ENCODE measurements at places on chromosomes 16 and 17.

GRCh38 chr16:10332241-10332640, 53.6 kb upstream of the ATF7IP2 start:
- DNase-seq = no peak

GRCh38 chr16:69338557-69339288, 641 bp downstream of the COG8 start:
- no peak for DNase-seq

GRCh38 chr16:30953511-30954124, 3.9 kb upstream of the SETD1A start:
- DNase-seq = peak; percentile 73

- no peak for DNase-seq
Measured at GRCh38 chr17:68197091-68197996, 50.5 kb upstream of the AMZ2 start.

- peak; percentile 76 for DNase-seq
Measured at GRCh38 chr17:41026715-41027471, at the start of gene KRTAP1-5. KRTAP1-5 (minus strand) TSS chr17:41027208; CDS start chr17:41027155, 53 bp downstream.

DNA sequence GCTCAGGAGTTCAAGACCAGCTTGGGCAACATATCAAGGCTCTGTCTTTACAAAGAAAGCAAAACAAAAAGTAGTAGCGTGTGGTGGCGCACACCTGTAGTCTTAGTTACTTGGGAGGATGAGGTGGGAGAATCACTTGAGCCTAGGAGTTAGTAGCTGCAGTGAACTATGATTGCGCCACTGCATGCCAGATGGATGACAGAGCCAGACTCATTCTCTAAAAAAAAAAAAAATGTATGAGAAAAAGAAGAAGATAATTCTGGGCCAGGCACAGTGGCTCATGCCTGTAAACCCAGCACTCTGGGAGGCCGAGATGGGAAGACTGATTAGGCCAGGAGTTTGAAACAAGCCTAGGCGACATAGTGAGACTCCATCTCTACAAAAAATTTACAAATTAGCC, 28.5 kb downstream of the STAT5B start:
- peak; percentile 76 for DNase-seq

- no peak for DNase-seq
Measured at GRCh38 chr16:89261691-89262563, 44.4 kb downstream of the ZNF778 start.

- no peak for DNase-seq
Measured at GRCh38 chr17:14341866-14342265, 41.0 kb downstream of the HS3ST3B1 start.

GRCh38 chr16:66028510-66029216, 337.8 kb upstream of the CDH5 start:
- peak; percentile 93 for DNase-seq

GRCh38 chr17:29621751-29622194, 939 bp downstream of the CORO6 start:
- no peak for DNase-seq

- peak; percentile 74 for DNase-seq
Measured at GRCh38 chr16:84478172-84478947, 26.1 kb downstream of the MEAK7 start.

DNA sequence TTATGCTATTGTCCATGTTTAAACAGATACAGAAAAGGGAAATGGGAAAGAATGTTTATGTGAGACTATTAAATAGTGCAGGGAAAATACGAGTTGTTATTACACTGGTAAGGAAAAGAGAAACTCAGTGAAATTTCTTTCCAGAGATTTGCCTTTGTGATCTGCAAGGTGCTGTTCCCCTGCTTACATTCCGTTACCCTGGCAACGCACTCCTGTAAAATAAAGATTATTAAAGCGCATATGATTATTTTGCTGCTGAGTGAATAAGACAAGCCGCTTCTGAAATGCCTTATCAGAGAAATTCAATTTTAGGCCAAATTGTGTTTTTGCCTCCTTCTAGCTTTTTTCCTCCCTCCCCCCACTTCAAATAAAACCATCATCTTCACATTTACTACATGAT, 328.6 kb upstream of the PMFBP1 start:
- no peak for DNase-seq

DNA sequence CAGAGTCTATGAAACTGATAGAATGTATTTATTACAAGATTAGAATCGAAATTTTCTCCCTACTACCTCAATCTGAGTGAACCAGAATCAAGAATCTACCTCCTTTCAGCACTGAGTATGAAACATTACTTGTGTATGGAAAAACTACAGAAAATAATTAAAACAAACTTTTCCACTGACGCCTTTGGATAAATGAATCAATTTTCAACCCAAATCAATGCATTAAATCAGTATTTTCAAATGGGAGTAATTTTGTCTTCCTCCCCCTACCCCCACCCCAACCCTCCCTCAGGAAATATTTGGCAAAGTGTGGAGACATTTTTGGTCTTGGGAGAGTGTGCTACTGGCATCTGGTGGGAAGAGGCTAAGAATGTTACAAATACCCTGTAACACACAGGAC, 7.8 kb upstream of the ABCA10 start:
- no peak for DNase-seq

- DNase-seq = peak; percentile 56
Measured at GRCh38 chr16:58366247-58367031, 25.8 kb upstream of the GINS3 start.

DNA sequence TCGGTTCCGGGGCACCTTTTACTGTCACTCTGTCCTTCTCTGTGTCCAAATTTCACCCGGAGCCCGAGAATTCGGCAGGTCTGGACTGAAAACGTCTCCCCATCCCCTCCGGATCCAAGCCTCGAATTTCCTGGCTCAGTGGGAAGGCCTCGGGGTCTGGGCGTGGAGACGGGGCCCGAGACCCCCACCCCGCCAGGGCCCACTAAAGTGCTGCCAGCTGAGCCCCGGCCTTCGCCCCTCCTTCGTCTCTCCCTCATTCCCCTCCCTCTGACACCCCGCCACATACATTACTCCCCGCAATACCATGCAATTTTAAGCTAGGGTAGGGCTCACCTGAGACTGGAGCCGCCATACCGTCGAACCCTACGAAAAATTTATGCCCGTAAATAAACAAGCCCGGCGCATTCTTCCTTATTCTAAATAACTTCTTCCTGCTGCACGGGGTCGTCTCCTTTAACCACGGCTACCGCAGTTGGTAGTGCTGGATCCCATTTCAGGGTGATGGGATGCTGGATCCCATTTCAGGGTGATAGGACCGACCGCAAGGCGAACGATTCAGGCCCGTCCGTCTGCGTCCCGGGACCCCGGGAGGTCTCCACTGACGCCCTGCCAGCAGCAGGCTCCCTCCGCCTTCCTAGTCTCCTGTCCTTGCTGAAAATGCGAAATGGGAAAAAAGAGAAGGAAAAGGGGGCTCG, 4.4 kb upstream of the OR1F1 start:
- no peak for DNase-seq

GRCh38 chr16:84483882-84484565, 20.4 kb downstream of the MEAK7 start:
- no peak for DNase-seq

- DNase-seq = no peak
Measured at GRCh38 chr17:851924-852323, 69.8 kb downstream of the MRM3 start.

- peak; percentile 10 for DNase-seq
Measured at GRCh38 chr16:78789561-78789960, 690.1 kb downstream of the WWOX start.

GRCh38 chr16:49575346-49576172, 202.0 kb downstream of the C16orf78 start:
- DNase-seq = no peak
